ENCODE measurements at places on chromosomes 13 and 19. TPM values are rescaled to one million over a fixed set of nuclear protein-coding genes. Genes with fewer than 3 reads are reported as not detected.
A peak's percentile ranks its signal among the peaks of the same experiment; 100 is the strongest.

DNA sequence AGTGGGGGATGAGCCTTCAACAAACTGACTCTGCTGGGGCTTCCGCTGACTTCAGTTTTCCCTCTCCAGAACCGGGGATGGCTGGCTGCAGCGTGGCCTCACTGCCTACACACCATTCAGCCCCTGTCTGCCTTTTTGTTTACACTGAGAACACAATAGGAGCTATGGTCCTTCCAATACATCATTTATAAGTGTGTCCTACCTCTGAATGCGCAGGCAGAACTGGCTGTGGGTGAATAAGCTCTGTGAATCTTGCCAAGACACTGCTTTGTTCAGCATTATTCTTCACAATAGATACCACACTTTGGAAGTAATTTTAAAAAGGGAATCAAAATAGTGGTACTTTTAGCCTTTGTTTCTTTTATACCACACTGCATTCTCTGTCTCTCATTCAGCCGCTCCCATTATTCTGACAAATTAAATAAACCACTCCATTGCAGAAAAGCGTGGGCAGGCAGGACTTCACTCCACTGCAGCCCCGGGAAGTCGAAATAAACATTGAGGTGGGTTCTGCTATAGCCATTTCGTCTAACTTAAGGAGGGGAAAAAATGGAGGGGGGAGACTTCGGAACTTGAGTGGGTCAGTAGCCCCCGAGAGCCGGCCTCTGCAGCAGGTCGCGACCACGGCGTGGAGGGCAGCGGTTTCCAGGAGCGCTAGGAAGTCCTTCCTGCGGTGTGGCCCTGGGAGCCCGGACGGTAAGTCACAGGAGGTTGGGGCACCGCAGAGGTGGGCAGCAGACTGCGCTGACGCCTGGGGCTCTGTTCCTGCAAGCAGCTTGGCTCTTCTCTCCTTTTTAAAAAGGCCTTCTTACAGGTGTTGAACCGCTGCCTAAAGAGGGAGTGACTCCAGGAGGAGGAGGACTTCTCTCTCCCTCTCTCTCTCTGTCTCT is 94.8 kb upstream of the SOX1 start:
- no peak for DNase-seq

DNA sequence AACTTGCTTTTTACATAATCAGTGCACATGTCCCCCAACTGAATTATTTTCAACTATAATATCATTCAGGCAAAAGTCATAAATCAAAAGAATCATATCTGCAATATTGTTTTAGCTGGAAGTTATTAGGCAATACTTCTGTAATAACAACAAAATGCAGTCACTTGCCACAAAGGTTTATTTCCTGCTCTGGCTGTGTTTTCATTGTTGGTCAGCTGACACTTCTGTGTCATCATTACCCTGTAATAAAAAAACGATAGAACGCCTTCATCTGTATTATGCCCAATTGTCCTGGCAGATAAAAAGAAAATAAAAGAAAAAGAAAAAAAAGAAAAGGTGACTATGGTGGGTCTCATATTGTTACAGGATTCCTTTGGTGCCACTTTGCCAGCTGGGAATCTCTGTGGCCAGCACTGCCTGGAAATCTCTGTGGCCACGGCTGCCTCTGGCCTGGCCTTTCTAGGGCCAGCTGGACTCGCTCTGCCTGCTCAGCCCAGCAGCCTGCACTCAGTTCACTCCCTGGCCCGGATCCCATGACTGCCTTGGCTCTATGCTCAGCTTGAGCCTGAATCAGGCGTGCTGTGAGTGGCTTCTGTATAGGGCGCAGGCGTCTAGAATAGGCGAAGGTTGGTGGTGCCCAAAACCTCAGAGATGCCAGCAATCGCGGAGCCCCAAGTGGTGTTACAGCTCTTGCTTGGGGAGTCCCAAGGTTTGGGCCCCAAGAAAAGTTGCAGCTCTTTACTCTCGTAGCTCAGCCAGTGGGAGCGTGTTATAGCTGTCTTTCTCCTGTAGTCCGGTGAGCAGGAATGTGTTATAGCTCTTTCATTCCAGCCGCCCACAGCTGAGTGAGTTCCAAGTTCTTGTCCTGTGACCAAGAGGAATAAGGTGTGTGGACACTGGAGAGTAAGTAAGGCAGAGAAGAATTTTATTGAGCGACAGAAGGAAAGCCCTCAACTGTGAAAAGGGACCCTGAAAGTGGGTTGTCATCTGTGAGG is 1227.1 kb downstream of the SLITRK1 start:
- DNase-seq, result no peak

- DNase-seq, result no peak
These were observed 1.7 kb downstream of the DPY19L3 start for GRCh38 chr19:32407004-32407992.

DNA sequence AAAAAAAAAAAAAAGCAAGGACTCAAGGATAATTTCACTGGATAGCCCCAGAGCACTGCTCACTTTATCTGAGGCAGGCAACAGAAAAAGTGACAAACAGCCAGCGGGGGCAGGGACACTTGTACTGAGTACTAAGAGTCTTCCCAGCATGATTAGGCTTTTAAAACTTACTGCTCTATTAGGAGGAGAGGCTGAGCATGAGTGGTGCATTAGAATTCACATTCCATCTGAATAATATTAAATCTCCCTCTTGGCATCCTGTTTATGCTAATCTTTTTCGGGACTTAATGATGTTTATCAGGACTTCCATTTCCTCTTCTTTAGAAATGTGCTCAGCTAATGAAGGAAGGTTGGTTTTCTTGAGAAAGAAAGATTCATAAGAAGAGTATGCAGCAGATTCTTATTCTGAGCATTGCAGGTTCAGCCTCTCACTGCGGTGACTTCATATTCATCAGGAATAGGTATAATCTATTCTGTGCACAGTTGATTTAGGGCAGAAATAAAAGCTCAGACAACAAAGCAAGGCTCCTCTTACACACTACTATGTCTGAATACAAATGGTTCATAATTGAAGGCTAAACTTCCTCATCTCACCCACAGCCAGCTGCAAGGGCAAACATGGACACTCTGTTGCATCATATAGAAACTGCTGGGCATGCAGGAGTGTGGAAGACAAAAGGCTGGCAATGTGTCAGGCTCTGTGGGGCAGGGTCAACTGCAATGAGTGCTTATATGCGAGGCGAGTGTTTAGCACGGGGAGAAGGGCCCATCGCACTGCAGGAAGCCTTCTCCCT is 107.0 kb downstream of the KL start:
- DNase-seq, result no peak

DNA sequence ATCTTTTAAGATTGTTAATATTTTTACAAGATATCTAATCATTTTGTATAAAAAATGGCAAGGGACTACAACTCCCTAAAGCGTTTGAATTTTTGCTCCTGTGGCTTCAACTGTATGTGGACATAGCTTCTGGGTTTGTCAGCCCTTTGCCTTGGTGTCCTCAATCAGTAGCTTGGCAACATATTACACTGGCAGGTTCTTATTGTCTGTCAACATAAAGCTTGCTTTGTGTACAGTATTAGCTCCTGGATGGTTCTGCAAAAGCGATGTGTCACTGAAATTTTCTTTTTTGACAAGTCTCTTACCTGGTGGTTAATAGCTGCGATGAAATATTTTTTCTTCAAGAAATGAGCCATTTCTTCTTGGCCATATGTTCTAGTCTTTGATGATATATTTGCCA is 190.0 kb downstream of the HS6ST3 start:
- no peak for DNase-seq

DNA sequence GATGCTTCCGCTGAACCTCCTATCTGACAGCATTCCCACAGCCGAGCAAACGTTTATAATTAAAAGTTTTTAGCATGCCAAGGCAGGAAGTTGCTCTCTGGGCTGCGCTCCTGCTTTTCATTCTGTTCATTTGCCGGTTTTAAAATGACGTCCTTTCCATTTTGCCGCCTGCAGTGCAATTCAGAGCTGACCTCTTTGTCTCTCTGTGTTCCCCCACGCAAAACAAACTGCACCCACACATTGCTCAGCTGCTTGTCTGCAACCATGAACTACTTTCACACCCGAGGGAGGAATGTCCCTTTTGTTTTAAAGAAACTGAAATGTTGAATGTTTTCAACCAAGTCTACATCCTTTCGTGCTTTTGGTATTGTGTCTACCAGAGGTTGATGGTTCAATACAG is 416.5 kb downstream of the EFNB2 start:
- DNase-seq, result no peak

- peak; percentile 16 for DNase-seq
These were observed 1.2 kb upstream of the CHMP2A start for GRCh38 chr19:58555920-58556621.

- DNase-seq, result no peak
These were observed 59.5 kb downstream of the SLC7A1 start for GRCh38 chr13:29535663-29536655.

DNA sequence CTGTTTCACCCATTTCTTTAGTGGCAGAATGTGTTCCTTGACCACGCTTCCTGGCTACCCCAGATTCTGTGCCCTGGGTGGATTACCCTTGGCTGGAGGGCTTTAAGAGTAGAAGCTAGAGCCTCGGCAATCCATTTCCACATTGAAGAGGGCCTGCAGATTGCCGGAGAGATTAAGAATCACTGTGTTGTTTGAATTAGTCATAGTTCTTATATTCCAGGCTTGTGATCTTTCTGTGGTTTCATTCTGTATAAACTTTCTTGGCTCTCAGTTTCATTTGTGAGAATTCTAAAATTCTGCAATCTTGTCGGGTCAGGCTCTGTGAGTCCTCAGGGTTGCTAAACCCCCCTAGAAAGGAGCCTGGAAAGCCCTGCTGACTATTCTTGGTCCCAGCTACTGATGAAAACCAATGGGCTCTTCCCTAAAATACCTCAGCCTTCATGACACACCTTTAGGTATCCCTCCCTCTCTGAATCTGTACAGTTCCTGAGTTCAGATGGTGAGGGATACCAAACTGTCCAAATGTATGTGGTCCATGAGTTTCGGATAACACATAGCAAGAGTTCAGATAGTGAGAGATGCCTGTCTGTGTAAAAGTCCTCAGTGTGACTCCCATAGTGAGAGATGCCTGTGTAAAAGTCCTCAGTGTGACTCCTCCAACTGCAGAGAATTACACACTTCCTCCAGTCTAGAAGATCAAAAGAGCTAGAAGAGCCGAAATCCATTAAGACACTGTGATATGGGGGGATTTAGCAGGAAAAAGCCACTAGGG is 4.3 kb downstream of the PHF11 start:
- DNase-seq, result no peak

DNA sequence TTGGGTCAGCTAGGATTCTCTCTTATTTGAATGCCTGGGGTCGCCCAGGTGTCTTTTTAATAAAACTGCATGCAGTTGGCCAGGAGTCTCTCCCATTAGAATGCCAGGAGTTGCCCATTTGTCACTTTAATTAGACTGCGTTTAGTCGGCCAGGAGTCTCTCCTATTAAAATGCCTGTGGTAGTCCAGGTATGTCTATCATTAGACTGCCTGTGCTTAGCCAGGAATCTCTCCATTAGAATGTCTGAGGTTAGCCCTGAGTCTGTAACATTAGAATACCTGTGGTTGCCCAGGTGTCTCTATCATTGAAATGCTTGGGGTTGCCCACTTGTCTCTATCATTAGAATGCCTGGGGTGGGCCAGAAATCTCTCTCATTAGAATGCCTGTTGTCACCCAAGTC is 1470.9 kb downstream of the UQCRFS1 start:
- no peak for DNase-seq

DNA sequence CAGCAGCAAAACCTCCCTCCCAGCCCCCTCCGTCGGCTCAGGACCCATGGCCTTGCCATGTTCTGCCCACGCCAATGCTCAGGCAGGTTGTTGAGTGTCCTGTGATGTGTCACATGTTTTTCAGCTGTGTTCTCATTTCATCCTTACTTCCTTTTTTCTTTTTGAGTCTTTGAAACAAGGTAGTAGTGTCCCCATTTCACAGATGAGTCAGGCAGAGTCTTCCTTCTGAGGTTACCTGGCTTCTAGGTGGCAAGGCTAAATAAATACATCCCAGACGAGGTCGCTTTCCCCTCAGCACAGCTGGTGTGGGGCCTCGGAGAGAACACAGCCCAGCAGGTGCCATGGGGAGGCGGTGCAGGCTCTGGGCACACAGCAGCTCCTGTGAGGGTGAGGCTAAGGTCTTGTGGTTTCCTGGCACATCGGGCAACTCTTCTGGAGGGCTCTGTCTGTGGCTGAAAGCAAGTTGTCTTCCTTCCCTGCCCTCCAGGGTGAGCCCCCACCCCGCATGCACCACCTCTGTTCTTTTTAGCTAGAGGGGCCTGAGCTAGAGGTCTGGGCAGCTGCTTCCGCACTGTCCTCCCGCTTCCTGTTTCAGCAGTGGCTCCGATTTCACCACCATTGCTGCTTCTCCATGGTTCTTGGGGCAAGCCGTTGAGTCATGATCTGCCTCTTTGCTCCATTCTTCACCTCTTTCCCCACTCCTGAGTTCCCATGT is 15.1 kb downstream of the PRAM1 start:
- no peak for DNase-seq

KLK12 gene
- total RNA-seq, result not detected

BRME1 gene
- 14.4 TPM for total RNA-seq

ADGRE2 gene
- total RNA-seq, result 0.57 TPM

KCNRG gene
- 1.3 TPM for total RNA-seq
